ENCODE measurements at places on chromosomes 3 and 15.

- DNase-seq: no peak
Measured at GRCh38 chr3:182795389-182795782, 2.1 kb downstream of the ATP11B start.

GRCh38 chr3:183253528-183254486 lies 754 bp downstream of the B3GNT5 start:
- no peak for DNase-seq

- no peak for DNase-seq
Measured at GRCh38 chr3:38600551-38600950, 48.9 kb downstream of the SCN5A start.

DNA sequence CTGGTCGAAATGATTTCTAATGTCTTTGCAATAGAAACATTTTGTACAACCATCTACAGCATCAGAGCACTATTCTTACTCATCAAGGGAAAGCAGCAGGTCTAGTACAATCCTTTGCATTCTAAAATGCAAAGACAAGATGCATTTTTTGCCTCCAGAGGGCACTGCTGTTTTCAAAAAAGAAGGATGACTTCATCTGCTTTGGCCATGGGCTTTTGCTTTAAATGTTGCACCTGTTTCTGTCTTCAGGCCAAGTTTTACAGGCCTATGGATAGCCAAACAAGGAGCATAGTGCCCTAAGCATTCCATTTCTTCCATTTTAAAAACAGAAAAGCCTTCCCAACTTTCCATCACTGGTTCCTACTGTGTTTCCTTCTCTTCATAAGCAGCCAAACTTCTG lies 3.4 kb downstream of the PARP9 start:
- peak; percentile 55 for DNase-seq

DNA sequence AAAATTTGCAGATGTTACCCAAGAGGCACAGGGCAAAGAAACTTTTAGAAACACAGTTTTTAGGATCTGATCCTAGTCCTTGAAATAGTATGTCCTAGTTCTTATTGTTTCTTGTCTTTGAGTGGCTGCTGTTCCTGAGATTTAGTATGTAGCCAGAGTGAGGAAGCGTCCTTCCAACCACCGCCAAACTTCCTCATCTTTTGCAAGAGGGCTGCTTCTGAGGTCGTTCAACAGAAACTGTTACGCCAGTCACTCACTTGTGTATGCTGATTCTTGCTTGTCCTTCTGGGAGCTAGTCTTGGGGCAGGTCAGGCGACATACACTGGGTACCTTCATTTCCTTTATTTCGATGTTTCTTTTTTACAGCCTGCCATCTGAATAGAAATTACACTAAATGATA lies 577.3 kb upstream of the ZNF717 start:
- DNase-seq: no peak

DNA sequence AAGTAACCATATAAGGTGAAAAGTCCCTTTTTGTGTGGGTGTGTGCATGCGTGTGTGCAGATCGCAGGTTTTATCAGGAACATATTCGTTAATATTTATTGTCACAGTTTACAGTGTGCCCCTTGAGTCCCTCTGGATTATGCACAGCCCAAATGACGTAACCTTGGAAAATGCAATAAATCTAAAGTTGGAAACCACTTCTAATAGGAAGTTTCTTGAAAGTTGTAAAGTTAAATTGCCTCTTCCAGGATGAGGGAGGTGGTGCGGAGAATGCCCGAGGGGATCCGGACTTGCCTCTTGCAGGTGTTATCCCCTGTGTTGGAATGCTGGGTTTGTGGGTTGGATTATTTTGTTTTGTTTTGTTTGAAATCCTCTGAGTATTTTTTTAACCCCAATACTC lies 143.3 kb downstream of the CMSS1 start:
- no peak for DNase-seq

DNA sequence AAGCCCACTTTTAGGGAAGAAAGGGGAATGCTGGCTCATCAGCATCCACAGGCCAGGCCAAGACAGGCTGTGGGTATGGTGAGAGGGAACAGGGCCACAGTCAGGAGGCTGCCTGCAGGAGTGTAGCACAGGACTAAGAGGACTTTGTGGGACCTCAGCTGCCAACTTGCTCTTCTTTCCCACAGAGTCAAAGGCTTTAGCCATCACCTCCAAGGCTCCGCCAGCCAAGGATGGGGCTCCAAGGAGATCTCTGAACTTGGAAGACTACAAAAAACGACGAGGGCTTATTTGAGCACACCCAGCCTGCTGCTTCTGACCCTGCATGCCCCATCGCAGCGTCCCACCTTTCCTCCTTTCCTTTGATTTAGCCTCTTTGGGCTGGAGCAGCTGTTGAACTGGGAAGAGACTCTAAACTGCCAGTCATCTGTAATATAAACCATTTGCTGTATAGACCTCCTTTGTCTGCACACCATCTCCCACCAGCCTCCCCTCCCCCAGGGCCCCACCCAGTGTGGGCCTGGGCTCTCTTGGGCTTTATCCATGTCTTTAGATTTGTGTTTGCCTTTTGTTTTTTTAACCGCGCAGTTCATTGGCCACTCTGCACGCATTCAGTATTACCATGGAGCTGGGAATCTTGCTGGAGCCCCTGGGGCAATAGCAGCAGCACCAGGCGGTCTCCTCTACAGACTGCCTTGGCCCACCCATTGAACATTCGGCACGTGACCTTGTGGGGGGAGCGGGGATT lies 13.1 kb upstream of the ITPKA start:
- no peak for DNase-seq

- DNase-seq: no peak
Measured at GRCh38 chr3:132405188-132405587, 12.1 kb upstream of the DNAJC13 start.

DNA sequence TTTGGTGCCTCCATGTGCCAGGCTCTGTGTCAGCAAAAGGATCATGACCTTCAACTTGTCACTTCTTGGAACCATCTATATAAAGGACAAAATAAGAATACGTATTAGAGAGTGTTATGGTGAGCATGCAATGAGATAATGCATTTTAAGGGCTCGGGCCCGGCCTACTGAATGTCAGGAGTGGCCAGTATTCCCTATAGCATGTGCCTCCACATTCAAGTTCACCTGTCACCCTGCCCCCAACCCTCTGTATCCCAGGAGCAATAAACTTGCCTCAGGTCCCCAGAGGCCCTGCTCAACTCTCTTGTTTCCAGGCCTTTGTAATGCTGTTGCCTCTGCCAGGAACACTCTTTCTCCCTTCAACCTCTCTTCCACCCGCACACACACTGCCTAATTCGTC lies 90.2 kb upstream of the SLC6A11 start:
- no peak for DNase-seq

DNA sequence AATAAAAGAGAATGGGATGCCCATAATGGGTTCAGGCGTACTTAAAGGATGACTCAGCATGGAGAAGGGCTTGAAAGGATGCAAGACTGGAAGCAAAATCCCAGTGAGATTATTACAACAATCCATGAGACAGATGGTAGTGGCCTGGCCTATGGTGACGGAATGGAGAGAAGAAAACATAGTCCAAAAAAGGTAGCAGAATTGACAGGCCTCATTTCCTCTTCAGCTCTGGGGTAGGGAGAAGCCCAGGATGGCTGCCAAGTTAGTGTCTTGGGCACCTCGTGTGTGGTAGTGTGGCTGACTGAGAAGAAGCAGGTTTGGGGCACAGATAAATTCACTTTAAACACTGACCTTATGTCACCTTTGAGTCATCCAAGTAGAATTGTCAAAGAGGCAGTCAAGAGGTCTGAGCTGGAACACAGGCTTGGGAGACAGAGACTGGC lies 18.1 kb downstream of the MB21D2 start:
- DNase-seq: no peak
